AG08396 (cell line): ENCODE measurements at places on chromosomes 12 and 14.

DNA sequence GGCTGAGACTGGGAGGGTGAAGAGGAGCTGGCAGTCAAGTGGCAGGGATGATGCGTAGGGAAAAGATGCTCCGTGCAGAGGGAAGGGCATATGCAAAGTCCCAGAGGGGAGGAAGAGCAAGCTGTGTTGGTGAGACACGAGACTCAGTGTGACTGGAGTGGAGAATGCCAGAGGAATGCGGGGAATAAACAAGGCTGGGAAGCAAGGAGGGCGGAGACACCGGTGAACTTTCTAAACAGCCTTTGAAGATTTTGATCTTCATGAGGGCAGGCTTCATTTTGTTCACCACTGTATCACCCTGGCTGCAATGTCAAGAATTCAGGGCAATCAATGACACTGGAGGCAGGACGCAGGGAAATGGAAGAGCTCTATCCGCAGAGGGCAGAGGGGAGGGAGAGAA lies 535.8 kb downstream of the FUT8 start:
- peak; percentile 22 for DNase-seq

DNA sequence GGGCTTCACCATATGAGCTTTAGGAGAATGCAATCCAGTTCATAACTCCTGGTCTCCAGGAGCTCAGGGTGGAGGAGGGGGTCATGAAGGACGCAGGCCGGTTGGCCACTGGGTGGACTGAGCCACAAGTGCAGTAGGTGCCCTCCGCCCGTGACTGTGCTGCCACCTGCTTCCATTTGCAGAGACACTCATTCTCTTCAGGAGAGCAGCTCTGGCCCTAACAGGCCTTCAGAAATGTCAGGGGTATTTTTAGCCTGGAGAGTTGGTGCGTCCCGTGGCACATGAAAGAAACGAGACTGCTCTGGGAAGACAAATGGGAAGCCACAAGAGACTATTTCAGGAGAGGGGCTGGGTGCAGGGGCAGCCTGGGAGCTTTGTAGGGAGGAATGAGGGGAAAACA lies 74.6 kb upstream of the MYL2 start:
- DNase-seq = no peak

DNA sequence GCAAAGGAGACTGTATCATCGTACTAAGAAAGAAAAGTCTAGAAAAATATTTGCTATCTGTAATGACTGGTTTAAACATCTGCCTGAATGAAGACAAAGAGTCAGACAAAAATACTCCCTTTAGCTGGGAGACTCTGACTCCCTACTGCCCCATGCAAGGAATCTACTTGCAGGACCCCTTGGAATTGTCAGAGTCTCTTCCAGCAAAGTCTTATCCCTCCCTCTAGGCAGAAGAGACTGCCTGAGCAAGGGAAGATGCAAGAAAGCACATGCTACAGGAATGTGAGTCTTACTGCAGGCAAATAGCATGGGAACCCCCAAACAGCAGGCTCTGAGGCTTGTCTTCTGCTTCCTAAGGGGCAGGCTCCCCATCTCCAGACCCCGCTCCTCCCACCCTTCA lies 154.0 kb downstream of the KCNA5 start:
- DNase-seq = no peak

GRCh38 chr14:68449561-68450181 lies 343.2 kb downstream of the ZFP36L1 start:
- DNase-seq = no peak

- DNase-seq = peak; percentile 3
Observed at GRCh38 chr12:39237004-39237403, 205.9 kb downstream of the KIF21A start.

- DNase-seq = no peak
Observed at GRCh38 chr14:49934646-49935045, 41.8 kb downstream of the ARF6 start.
